M059J (cell line): ENCODE measurements at places on chromosomes 3 and 15.
A peak's percentile ranks its signal among the peaks of the same experiment; 100 is the strongest.

- DNase-seq = peak; percentile 52
Observed at GRCh38 chr15:52527911-52528563, 643 bp downstream of the MYO5A start.

DNA sequence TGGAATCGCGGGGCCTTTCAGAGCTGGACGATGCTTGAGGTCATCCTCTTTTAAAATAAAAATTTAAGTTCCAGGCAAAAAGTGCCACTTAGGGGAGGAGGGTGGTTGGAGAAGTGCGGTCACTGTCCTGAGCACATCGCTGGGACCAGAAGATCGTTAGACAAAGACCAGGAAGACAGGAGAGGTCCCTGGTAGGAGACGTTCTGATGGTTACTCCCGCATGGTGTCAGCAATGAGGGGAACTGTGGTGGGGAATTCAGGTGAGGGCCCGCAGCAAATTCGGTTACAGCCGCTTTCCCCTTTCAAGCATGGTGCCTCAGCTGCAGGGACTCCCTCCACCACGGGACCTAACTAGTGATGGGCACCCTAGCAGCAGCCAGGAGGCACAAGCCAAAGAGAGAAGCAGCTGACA is 1.0 kb upstream of the ISY1 start:
- peak; percentile 45 for DNase-seq

DNA sequence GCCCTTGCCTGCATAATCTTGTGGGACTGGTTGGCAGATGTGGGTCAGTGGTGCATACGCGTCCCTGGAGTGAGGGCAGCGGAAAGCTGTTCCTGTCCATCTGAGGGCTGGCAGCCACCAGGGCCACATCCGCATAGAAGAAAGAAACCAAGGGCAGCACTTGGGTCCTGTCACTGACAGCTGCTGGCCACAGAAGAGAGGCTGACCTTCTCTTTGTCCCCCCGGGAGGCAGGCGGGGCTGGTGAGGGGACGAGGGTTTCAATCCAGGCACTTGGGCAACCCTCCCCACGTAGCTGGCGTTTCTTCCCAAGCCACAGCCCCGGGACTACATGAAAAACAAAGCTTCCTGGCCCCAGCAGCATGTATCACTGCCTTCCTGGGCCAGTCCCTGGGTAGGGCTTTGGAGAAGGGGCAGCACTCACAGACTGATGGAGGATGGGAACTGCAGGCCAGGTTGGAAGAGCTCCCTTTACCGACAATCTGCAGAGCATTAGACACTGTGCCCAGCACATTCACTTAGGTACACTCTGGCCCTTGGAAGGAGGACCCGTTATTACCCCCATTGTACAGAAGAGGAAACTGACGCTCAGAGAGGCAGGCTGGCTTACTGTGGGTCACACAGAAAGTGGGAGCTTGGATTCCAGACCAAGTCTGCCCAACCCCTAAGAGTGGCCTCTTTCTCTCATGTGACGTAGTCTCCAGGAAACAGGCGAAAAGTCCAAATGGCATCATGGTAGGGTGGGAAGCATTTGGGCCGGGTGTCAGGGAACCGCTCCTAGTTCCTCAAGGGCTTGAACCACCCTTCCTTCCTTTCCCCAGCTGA is 78.8 kb upstream of the SLC6A6 start:
- DNase-seq = peak; percentile 50

GRCh38 chr3:31086698-31087097 is 192.2 kb upstream of the GADL1 start:
- DNase-seq = no peak

DNA sequence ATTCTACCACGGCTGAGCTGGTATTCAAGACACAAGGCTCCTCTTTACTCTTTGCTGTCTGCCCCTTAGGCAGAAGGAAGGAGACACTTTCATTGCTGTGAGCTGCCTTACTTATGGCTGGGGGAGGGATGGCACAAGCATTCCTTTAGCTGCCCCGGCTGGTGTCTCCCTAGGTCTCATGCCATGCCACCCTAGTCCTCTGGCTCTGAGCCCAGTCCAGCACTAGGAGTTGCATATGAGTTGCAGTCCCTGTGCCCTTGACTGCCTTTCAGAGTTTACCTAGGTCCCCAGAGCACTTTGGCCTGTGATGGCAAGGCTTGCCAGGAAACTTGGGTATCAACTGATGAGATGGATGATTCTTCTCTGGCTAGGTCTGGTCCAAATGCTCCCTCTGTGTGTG is 296.4 kb downstream of the RBMS3 start:
- no peak for DNase-seq

DNA sequence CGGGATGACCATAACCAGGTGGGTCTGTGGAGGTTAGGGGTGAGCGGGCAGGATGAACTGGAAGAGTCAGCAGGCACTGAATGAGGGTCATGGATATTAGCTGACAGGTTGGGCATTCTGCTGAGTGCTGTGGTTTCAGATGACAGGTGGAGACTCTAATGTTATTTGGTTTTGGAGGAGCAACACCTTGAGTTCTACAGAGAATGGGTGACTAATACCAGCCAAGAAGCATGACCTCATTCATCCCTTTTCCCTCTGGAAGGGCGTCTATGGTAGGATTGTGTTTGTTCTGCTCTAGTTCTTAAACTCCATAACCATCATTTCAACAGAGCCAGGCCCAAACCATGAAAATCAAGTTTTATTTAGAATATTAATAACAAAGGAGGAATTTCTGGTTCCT is 550.7 kb upstream of the LMCD1 start:
- no peak for DNase-seq

- DNase-seq = peak; percentile 57
Observed at GRCh38 chr15:47293466-47294162, 423.7 kb upstream of the SEMA6D start.

DNA sequence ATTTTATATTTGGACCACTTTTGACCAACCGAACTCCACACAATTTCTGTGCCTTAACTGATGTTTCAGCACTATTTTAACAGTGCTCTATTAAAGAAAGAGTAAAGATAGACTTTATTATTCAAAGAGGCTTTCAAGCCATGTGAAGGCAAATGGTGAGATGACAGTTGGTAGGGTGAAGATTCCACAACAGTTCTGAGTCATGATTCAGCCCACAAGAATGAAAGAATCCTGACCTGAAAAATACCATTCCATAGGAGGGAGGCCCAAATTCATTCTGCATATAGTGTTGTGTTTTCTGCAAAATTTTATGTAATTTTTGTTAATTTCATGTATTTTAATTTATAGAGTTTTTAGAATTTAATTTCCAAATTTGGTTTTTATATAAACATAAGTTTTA is 135.6 kb upstream of the STAC start:
- DNase-seq = peak; percentile 68

- no peak for DNase-seq
Observed at GRCh38 chr3:184160456-184160855, 5.3 kb downstream of the DVL3 start.

DNA sequence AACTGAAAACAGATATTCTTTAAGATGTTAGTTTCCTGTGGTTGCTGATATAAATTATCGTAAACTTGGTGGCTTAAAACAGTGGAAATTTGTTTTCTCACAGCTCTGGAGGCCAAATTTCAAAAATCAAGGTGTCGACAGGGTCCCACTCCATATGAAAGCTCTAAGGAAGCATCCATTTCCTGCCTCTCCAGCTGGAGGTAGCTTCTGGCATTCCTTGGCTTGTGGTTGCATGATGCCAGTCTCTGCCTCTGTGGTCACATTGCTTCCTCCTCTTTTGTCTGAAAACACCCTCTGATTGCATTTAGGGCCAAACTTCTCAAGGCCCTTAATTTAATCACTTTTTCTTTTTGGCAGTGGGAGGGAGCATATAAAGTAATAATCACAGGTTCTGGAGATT is 96.8 kb downstream of the PPM1L start:
- DNase-seq = no peak

DNA sequence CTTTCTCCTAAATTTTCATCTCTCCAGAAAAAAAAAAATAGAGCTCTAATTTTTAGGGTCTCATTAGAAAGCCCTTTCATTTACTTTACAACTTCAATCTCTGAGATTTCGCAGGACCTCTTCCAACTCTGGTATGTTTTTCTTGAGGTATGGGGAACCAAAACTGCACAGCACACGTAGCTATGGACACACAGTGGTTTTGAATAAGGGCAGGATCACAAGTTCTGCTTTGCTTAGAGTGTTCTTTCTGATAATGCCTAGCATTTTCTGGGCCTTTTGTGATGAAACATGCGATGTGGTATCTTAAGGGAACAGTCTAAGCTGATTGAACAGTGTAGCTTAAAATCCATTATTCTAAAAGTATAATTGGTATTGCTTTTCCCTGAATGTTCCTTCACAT is 25.3 kb downstream of the ZNF592 start:
- DNase-seq = no peak

DNA sequence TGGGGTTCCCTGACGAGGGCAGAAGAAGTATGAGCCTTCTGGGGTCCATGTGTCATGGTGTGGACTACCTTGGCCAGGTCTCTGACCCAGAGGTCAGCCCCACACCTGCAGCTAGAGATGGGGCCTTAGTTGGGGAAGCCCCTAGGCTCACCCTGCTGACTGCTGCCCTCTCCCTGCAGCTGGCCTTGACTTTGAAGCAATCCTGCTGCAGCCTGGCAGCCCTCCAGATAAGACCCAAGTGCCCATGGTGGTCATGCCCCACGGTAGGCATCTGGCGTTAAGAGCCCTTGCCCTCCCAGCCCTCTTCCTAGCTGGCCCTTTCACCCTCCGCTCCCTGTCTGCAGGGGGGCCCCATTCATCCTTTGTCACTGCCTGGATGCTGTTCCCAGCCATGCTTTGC is 7.4 kb downstream of the APEH start:
- DNase-seq = no peak

DNA sequence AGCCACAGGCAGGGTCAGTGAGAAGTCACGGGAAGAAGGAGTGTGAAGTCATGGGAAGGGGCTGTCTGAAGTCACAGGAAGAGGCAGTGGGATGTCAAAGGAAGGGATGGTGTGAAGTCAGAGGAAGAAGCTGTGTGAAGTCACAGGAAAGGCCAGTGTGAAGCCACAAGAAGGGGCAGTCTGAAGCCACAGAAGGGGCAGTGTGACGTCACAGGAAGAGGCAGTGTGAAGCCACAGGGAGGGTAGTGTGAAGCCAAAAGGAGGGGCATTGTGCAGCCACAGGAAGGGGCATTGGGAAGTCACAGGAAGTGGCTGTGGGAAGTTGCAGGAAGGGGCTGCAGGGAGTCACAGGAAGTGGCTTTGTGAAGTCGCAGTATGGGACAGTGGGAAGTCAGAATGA is 35.1 kb downstream of the GASK1A start:
- no peak for DNase-seq

DNA sequence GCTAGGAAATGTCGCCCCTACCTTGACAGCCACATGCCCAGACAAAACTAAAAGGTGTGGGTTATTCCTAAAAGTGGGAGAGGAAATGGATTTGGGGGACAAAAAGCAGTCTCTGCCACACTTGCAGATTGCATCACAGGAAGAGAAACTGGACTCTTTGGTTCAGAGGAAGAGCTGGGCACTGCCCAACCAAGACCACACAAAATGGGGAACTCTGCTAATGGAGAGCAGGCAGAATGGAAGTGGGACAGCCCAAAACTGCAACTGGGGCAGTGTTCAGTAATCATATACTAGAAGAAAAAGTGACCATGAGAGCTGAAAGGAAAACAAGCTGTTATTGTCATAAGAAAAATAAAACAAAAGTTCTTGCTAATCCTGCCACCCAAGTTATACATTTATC is 138.9 kb upstream of the FRMD4B start:
- DNase-seq = no peak

- DNase-seq = no peak
Observed at GRCh38 chr3:74739242-74739641, 124.8 kb upstream of the CNTN3 start.

GRCh38 chr15:51366920-51367319 is 25.5 kb downstream of the GLDN start:
- peak; percentile 78 for DNase-seq

- DNase-seq = peak; percentile 46
Observed at GRCh38 chr15:65132878-65133547, 595 bp downstream of the PDCD7 start.

- DNase-seq = peak; percentile 88
Observed at GRCh38 chr3:171460725-171461524, 720 bp upstream of the TNIK start.

DNA sequence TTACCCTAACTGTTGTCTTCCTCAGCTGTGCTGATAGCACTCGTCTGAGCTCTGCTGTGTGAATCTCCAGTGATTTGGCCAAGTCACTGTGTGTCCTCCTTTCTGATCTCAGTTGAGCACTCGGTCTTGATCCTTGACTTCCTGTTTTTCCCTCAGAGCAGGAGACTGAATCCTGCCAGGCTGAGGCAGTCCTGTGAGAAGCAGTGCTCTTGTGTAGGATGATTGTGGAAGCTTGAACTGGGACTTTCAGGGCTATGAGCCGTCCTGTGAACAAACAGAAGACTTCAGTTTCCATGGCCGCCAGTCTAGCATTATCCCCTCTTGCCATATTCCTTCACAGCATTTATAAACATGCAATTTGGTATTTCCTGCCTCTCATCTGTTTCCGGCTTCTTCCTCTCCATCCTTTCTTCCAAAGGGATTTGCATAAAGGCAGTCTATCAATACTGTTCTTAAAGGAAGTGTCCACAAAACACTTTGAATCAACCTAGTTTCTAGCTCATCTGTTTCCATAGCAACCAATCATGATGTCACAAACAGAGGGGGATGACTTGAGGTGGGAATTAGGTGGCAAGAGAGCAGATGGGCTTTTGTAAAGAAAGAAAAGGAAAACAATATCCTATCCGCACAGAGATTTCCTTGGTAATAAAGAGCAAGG is 237.2 kb downstream of the AGBL1 start:
- DNase-seq = no peak

DNA sequence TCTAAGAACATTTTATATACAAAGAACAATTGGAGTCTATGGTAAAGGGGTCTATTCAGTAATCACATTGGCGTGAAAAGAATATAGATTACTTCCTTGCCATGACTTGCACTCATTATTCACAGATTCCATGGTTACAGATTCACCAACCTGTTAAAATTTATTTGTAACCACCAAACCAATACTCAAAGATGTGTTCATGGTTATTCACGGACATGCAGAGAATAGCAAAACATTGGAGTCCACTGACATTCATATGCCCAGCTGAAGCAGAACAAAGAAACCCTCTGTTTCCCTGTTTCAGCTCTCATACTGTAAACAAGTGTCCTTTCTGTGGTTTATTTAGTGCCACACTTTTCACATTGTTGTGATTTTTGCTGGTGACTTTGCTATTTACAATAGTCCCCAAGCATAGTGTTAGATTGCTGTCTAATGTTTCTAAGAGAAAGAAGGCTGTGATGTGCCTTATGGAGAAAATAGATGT is 185.8 kb upstream of the TTC14 start:
- DNase-seq = peak; percentile 78

GRCh38 chr3:2950159-2950558 is 160.0 kb downstream of the IL5RA start:
- no peak for DNase-seq
